ENCODE measurements at places on chromosomes 4 and X. TPM values are rescaled to one million over a fixed set of nuclear protein-coding genes. Genes with fewer than 3 reads are reported as not detected.

GRCh38 chr4:186400676-186401075 is 134.7 kb downstream of the F11 start:
- DNase-seq: no peak

GRCh38 chr4:74536557-74536956 is 91.6 kb downstream of the AREG start:
- no peak for DNase-seq

DNA sequence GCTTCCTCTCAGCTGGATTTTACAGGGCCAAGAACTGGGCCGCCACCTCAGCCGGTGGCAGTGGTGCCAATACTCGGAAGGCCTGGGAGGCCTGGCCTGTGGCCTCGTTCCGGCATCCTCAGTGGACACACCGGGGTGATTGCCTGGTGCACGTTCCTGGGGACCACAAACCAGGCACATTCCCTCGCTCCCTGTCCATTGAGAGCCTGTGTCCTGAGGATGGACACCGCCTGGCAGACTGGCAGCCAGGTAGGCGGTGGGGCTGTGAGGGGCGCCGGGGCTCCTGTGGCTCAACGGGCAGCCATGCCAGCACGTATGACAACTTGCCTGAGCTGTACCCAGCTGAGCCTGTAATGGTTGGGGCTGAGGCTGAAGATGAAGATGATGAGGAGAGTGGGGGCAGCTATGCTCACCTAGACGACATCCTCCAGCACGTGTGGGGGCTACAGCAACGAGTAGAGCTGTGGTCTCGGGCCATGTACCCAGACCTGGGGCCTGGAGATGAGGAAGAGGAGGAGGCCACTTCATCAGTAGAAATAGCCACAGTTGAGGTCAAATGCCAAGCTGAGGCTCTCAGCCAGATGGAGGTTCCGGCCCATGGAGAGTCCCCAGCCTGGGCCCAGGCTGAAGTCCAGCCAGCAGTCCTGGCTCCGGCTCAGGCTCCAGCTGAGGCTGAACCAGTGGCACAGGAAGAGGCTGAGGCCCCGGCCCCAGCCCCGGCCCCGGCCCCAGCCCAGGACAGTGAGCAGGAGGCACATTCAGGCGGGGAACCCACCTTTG is 70.4 kb downstream of the STARD8 start:
- no peak for DNase-seq

DNA sequence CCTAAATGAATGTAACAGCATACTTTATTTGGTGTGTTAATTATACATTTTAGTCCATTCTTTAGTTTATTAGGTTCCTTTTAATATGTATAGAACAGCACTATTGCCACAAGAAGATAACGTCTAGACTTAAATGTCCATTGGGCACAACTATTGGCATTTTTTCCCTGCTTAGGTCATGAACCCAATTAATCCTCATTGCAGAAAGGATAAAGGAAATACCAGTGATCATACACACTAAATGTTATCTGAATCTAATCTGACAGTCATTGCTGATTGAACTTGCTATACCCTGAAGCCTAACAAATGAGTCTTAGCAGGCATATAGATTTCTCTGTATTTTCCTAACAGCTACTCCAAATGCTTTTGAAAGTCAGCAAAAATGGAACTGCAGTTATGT is 2250.0 kb upstream of the AGA start:
- no peak for DNase-seq

DNA sequence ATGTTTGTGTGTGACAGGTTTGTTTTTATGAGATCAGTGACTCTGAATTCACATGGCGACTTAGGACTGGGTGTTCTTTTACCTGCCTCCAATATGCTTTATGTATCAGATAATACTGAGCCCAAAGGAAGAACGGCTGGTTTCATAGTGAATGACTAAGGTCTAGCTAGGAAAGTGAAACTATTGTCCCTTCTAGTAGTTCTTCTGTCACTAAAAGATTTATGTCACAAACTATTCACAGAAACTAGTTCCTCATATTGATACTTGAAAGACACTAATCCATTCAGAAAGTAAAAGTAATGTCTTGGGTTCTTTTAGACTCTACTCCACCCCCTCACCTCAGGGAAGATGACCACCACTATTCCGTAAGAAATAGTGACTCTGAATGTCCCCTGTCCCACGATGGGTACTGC is 81.7 kb downstream of the EGF start:
- no peak for DNase-seq

DNA sequence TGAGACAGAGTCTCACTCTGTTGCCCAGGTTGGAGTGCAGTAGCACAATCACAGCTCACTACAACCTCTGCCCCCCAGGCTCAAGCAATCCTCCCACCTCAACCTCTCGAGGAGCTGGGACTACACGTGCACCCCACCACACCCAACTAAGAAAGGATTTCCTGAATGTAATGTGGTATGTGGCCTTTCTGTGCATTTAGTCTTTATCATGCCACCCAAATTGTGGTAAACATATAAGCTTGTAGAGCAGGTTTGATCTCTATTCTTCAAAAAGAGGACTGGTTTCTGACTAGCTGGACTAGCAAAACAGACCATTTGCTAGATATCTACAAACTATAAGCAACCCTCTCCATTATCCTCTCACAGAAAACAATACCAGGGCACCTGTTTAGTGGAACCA is 33.6 kb downstream of the ELOVL6 start:
- no peak for DNase-seq

GRCh38 chr4:153063490-153063889 is 127.4 kb downstream of the FHDC1 start:
- DNase-seq: no peak

- no peak for DNase-seq
Observed at GRCh38 chrX:69027181-69028005, 137.9 kb downstream of the PJA1 start.

GRCh38 chrX:34901761-34902160 is 40.8 kb upstream of the FAM47B start:
- DNase-seq: no peak

DNA sequence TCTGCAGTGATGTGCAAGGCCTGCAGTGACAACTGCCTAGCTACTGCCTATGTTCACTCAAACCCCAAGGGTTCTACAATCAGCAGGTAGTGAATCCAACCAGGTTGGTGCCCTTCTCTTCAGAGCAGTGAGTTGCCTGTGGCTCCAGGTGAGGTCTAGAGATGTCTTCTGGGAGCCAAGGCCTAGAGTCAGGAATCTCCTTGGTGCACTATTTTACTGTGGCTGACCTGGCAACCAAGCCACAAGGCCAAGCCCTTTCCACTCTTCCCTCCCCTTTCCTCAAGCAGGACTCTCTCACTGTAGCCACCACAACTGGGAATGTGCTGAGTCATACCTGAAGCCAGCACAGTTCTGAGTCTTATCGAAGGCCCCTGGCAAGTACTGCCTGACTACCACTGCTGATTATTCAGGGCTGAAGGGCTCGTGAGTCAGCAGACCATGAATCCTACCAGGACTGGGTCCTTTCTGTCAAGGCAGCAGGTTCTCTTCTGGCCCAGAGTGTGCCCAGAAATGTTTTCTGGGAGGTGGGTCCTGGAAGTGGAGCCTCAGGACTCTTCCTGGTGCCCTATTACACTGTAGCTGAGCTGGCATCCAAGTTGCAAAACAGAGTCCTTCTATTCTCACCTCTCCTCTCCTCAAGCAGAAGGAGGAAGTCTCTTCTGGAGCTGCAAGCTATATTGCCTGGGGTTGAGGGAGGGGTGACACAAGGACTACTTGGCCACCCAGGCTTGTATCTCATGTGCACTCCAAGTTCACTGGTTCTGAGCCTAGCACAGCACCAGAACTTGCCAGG is 111.6 kb downstream of the BTC start:
- no peak for DNase-seq

DNA sequence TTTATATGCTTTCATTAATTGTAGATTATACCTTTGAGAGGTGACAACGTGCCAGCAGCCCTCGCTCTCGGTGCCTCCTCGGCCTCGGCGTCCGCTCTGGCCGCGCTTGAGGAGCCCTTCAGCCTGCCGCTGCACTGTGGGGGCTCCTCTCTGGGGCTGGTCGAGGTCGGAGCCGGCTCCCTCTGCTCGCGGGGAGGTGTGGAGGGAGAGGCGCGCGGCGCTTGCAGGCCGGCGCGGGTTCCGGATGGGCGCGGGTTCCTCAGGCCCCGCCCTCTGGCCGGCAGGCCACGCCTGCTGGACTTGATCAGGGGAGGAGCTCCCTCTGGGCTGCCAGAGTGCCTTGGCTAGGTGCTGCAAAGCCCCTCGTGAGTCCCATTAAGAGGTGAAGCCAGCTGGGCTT is 321.1 kb upstream of the PCDH18 start:
- no peak for DNase-seq

GRCh38 chr4:9988933-9989332 is 32.4 kb downstream of the SLC2A9 start:
- no peak for DNase-seq

- no peak for DNase-seq
Observed at GRCh38 chr4:54215379-54216077, 13.6 kb upstream of the PDGFRA start.

DNA sequence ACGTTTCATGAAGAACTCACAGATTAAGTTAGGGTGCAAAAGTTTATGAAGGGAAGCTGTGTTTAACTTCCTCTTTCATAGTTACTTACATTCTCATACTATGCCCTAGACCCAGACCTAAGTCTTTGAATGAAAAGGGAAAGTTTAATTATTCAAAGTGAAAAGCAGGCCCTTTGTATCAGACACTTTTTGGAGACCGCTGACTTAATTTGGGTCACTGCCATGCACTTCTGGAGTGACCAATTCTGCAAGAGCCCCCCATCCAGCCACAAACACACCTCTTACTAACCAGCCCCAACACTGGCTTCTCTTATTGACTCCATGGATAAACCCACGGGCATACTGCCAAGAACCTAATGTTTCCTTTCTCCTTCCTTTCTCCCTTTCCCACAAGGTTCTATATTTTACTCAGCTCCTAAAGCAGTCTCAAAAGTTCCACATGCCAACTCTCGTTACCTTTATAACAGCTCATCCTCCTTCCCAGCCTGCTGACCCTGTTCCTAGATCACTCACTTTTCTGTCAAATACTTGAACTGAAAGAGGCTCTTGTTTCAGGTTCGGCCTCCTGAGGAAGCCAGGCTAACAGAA is 34.5 kb downstream of the ABCE1 start:
- no peak for DNase-seq

- DNase-seq: no peak
Observed at GRCh38 chr4:36249610-36250009, 5.3 kb upstream of the ARAP2 start.

DNA sequence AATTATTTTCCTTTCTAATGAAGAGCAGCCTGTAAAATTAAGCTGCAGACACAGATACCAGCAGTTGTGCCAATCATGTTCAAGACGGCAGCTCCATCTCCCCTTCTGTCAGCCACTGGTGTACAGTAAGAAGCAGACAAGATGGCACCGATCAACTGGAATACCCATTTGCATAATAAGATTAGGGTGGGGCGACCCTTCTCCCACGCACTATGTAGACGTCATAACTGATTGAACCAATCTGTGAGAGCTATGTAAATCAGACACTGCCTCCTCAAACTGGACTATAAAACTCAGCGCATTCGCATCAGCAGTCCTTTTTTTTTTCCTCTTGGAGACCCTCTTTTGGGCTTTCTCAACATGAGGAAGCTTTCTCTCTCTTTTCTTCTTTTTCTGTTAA is 40.4 kb upstream of the INTS6L start:
- DNase-seq: no peak

GRCh38 chr4:174749091-174749490 is 80.0 kb downstream of the GLRA3 start:
- no peak for DNase-seq

DNA sequence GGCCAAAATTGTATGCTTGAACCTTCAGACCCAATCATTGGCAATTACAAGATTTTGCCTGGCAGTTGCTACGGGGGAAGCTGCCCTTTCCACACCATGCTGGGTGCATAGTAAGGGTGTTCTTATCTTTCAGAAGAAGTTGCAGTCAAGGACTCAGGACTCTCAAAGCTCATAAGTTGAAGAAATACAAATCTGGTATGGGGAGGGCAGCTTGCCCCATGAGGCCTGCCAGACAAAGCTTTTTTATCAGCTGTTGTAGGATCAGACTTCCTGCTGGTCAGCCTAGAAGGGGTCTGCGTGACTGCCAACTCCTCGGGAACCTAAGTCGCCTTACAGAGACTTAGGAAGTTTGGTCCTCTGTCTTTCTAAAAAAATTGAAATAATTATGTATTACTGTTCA is 174.9 kb upstream of the TECRL start:
- no peak for DNase-seq

GRCh38 chr4:104749062-104749461 is 254.4 kb upstream of the CXXC4 start:
- DNase-seq: no peak

DNA sequence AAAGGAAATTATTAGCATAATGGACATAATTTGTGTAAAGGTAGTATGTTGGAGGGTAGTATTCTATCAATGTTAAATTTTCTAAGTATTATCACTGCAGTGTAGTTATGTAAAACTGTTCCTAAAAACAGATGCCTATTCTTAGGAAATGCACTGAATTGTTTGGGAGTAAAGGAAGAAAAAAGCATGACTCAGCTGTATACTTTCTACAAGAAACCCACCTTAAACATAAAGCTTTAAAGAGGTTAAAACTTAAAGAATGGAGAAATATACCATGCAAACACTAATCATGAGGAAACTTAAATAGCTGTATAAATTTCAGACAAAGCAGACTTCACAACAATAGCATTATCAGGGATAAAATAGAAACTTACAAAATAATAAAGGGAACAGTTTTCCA is 292.9 kb downstream of the ANTXR2 start:
- DNase-seq: no peak

- DNase-seq: peak; percentile 88
Observed at GRCh38 chr4:147822128-147822527, 90.2 kb downstream of the ARHGAP10 start.

GRCh38 chr4:141216002-141216761 is 4.5 kb upstream of the ZNF330 start:
- DNase-seq: no peak

GRCh38 chr4:26431461-26432180 is 58.7 kb downstream of the CCKAR start:
- DNase-seq: no peak

DNA sequence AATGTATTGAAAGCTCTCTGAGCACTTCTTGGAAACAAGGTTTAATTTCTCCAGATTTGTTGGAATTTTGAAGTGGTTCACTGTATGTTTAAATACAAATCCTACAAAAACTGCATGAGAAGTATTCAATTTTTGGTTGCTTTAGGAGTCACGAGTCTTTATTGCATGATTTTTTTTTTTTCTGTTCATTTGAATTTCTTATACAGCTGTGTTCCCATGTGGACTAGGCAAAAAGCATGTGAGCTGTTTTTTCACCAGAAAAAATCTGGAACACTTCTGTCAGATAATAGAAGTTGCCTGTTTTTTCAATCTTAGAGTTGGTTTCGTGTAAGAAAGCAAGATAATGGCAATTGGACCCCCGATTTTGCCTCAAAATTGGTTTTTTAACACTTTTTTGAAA is 66.4 kb downstream of the SLC9A6 start:
- no peak for DNase-seq

GRCh38 chrX:48589482-48590162 is 7.7 kb upstream of the WDR13 start:
- DNase-seq: no peak

The PRKX gene
- 4.8 TPM for total RNA-seq

The LINC00632 gene
- 158 TPM for total RNA-seq

The MAGEB10 gene
- total RNA-seq: not detected

The ZFP42 gene
- total RNA-seq: not detected

The SLITRK4 gene
- 0.38 TPM for total RNA-seq

The ABLIM2 gene
- total RNA-seq: 26.8 TPM

The BMP3 gene
- not detected for total RNA-seq

The AKAP14 gene
- total RNA-seq: not detected

The PASD1 gene
- not detected for total RNA-seq

The BCLAF3 gene
- total RNA-seq: 6.5 TPM

The PLAC8 gene
- total RNA-seq: 0.75 TPM

The CXCL3 gene
- 0.75 TPM for total RNA-seq

The ARSJ gene
- 0.70 TPM for total RNA-seq

All from Right ventricle myocardium superior (tissue), 1 donor.